ENCODE measurements at places on chromosomes 7 and 10. TPM values are rescaled to one million over a fixed set of nuclear protein-coding genes. Genes with fewer than 3 reads are reported as not detected.

DNA sequence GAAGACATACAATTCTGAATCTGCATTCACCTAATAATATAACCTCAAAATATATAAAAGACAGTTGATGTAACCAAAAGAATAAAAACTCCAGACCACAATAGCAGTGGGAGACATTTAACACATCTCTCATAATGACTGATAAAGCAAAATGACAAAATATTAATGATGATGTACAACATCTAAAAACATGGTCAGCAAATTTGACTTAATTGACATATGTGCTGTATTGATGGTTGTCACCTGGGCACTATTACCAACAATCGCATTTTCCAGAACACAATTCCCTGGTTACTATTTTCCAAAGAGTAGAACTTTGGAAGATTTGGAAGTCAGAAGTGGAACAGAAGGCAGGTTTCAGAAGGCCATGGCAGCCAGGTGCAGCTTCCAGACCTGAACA is 899.5 kb upstream of the CELF2 start:
- no peak for DNase-seq

- DNase-seq, result no peak
Measured at GRCh38 chr10:24993237-24993958, 22.6 kb downstream of the ENKUR start.

DNA sequence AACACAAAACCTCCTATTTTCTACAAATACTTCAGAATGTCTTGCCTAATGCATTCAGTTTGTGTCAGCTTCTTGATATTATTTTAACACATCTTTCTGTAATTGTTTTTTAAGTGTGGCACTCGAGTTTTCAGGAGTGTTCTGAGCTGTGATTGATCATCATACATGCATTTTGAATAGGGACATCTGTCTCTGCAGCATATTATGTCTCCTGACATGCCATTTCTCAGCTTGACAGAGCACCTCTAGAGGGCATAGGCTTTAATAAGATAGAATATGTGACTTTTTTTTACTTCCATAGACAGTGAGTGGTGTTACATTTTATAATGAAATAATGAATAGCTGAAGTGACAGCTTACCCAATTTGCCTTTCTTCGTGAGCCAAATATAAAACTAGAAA is 219.2 kb upstream of the HDAC9 start:
- DNase-seq, result no peak

GRCh38 chr7:18558503-18558902 is 63.0 kb downstream of the HDAC9 start:
- no peak for DNase-seq

GRCh38 chr7:14766747-14767146 is 135.8 kb downstream of the DGKB start:
- no peak for DNase-seq

- no peak for DNase-seq
Measured at GRCh38 chr7:94975336-94975735, 67.9 kb downstream of the PPP1R9A start.

GRCh38 chr7:137386966-137387365 is 43.4 kb upstream of the PTN start:
- no peak for DNase-seq

GRCh38 chr7:116455499-116455898 is 44.0 kb upstream of the CAV2 start:
- no peak for DNase-seq

- DNase-seq, result no peak
Measured at GRCh38 chr10:133616371-133617130, 10.0 kb downstream of the FRG2B start.

DNA sequence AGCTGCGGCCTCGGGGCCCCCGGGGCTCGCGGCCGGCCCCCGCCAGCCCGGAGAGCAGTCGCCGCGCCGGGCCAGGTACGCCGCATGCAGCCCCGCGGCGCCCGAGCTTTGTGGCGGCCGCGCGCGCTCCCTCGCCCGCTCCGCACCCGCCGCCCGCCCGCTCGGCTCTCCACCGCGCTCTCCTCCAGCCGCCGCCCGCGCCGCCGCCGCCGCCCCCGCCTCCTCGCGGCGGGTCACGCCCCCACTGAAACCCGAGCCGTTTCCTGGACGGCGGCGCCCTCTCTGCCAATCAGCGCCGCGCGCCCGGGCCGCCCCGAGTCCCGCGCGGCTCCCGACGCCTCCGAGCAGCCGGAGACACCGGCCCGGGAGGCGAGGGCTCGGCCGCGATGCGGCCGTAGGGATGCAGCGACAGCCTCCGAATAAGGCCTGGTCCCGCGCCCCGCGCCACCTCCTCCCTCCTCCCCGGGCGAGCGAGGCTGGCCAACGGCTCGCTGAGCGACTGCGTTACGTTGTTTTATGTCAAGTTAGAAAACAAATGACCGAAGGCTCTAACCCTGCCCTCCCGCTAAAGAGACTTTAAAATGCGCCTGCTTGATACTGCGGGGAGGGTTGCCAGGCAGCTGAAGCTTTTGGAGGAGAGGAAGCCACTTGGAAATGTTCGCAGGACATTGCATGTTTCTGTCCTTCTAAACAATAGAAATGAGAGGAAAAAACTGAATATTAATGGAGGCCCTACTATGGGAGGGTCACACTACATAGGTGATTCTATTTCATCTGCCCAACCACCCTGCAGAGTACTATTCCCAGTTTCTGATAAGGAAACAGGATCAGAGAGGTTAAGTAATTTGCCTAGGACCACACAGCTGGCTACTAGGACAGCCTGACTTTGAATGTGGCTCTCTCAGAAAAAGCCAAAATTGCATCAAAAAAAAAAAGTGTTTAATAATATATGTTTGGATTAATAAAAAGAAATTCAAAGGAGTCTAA is at the start of gene FGFR2:
Gene FGFR2 (minus strand): TSS at position 182 of the 987 bp plus-strand sequence. CDS start 4,627 bp downstream, outside the sequence.
- peak; percentile 90 for DNase-seq

DNA sequence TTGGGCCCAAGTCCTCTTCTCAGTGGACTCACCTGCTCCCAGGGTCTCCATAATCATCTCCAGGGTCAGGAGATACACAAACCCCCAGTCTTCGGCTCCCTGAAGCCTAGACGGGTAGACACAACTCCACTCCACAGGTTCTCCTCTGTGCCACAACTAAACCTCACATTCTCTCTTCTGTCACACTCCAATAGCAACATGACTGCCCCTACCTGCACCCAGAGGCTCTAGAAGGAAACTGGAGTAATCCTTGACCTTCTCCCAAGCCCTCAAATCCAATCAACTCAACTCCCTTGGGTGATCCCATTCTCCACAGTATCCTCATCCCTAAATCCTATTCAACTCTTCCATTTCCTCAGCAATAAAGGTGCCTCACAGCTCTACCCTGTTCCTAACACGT is 16.2 kb downstream of the HNRNPF start:
- DNase-seq, result no peak

GRCh38 chr10:94571528-94571927 is 25.9 kb downstream of the HELLS start:
- no peak for DNase-seq

DNA sequence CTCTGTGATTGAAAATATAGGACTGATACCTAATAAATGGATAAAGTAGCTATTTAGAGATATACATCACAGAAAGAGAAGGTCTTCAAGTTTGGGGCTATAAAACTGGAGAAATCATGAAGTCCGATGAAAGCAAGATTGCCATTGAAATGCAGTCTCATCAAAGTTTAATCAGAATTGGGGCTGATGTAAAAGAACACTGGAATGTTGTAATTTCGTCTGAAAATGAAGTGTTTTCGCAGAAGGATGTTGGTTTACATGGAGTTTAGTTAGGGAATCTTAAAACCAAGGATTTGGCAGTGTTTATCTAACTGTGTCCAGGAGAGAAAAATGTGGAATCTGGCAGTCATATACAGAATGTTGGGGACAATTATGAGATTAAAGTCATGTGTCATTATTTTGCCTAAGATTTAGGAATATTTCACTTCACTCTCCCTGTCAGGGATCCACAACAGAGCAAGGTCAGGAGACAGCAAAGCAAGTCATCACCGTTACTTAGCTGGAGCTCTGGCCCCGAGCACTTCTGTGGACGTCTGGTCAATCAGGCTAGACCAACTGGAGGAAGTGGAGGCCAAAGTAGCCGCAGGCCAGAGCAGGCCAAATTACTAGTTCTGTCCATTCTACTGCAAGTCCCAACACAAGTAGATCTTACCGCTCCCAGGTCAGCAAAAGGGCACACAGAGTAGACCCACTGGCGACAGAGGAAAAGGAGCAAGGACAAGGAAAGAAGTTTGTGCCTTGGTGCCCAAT is 37.0 kb downstream of the EPDR1 start:
- DNase-seq, result no peak

- no peak for DNase-seq
Measured at GRCh38 chr7:36264123-36264801, 111.2 kb downstream of the EEPD1 start.

DNA sequence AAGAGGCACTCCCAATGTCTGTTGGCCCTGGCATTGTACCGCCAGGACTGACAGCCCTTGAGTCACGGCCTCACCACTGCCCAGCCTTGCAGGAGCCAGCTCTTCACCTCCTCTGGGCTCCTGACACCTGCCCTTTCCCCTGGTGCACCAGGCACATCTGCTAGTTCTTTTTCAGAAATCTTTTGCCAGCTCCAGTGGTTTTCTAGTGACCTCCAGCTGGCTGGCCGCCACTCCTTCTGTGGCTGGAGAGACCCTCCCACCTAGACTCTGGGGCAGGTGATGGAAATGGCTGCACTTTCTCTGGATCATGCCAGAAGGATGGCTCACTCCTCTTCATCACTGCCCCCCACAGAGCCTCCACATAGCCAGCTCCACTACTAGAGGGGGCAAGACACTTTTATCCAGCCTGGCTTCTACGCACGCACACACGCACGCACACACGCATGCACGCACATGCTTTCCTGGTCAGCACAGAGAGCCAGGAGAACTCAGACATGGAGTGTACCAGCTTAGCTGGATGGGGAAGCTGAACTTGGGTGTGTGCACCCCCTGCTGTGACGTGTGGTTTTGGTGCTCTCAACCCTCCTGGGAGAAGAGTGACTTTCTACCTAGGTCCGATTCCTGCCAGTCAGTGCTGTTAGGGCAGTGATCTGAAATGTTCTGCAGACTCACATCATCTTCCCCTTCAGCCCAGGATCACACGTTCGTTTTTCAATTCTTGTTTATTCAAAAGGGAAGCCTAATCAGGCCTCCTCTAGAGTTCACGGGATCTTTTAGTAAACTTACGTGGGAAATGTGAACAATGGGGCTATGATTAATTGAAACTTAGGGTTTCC is 222.0 kb downstream of the PRPF18 start:
- DNase-seq, result no peak

- no peak for DNase-seq
Measured at GRCh38 chr10:62788861-62789467, 15.6 kb upstream of the ADO start.

- no peak for DNase-seq
Measured at GRCh38 chr7:20730611-20731010, 56.1 kb downstream of the SP8 start.

DNA sequence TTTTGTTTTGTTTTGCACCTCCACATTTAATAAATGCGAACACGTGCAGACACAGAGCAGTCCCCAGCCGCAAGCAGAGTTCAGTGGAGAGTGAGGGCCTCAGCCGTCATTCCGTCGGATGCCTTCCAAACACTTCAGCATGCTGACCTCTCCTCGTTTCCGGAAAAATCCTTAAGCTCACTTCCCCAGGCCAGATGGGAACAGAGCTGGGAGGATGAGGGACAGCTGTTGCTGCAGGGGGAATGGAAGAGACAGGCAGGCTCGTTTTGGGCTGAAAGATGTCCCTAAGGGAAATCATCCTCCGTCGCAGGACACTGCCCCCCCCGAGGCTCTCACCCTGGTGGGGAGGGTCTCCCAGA is 17.2 kb upstream of the FGFR2 start:
- no peak for DNase-seq

GRCh38 chr7:100171087-100171681 is 2.8 kb upstream of the GAL3ST4 start:
- DNase-seq, result no peak

- no peak for DNase-seq
Measured at GRCh38 chr10:18043148-18044006, 91.7 kb downstream of the SLC39A12 start.

DNA sequence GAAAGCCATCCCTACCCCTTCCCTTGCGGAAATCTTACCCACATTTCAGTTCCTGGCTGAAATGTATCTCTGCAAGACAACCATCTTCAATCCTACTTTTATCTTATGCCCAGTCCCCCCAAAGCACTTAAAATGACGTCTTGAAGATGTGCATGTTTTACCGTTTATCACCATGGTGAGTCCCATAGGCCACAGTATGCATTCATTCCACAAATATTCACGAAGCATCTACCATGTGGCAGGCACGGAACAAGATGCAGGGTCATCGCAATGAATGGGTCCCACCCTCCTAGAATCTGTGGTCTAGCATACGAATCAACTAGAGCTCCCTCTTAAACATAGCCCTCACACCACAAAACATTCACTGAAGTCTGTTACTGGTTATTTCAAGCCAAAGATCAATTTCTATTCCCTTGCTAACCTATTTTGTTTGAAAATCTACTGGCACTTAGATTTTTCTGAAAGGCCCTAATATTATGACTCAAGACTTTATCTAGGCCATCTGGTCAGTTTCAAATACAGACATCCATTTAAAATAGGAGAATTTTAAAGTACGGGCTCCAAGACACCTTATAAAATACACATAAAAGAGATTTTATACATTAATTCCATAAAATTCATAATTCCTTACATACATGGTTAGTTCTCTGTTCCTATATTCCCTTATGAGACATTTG is 99.4 kb downstream of the PARD3 start:
- DNase-seq, result no peak

GRCh38 chr10:102334101-102334500 is 61.4 kb upstream of the NFKB2 start:
- DNase-seq, result no peak

DNA sequence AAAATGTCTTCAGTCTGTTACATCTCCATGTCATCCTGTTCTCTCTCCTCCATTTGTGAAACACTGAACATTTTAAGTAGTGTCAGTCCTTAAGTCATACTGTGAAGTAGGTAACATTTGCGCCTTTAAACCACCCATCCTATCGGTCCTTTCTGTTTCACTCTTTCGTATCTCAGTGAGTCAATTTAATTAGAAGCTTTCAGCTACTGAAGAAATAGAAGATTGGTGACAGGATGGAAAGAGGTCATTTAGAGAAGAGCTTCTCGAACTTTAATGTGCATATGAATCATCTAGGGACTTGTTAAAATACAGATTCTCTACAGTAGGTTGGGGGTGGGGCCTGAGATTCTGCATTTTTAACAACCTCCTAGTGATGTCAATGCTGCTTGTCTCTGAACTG is 113.4 kb downstream of the SRI start:
- DNase-seq, result no peak

GRCh38 chr7:2437537-2438148 is 34.2 kb downstream of the CHST12 start:
- no peak for DNase-seq

GRCh38 chr10:59383908-59384307 is 21.6 kb upstream of the FAM13C start:
- no peak for DNase-seq

Gene PDLIM1
- 264 TPM for total RNA-seq

Gene AMPH
- 12.1 TPM for total RNA-seq

Gene HKDC1
- total RNA-seq, result 0.78 TPM

Gene NYAP1
- total RNA-seq, result 4.6 TPM

Gene ATXN7L1
- 34.5 TPM for total RNA-seq

Gene NUPR2
- not detected for total RNA-seq

Gene MPLKIP
- total RNA-seq, result 57.2 TPM

Gene LRIT1
- total RNA-seq, result not detected

Gene POLR2J2
- 7.9 TPM for total RNA-seq

Gene H2BK1
- total RNA-seq, result not detected

Gene MRC1
- 0.11 TPM for total RNA-seq

Gene SCRN1
- 75.8 TPM for total RNA-seq

Gene FBXW4
- total RNA-seq, result 32.8 TPM

Gene SLC39A12
- not detected for total RNA-seq

Gene HOXA2
- not detected for total RNA-seq

Gene RADIL
- 5.4 TPM for total RNA-seq

Gene SPDYE17
- not detected for total RNA-seq
